Esophagus squamous epithelium (tissue), 5 donors: ENCODE measurements at places on chromosomes 4 and X.

GRCh38 chr4:126737899-126738526 lies 894.7 kb upstream of the INTU start:
- no peak for DNase-seq

- DNase-seq: no peak
Observed at GRCh38 chrX:150238632-150239382, 124.3 kb upstream of the MAMLD1 start.

DNA sequence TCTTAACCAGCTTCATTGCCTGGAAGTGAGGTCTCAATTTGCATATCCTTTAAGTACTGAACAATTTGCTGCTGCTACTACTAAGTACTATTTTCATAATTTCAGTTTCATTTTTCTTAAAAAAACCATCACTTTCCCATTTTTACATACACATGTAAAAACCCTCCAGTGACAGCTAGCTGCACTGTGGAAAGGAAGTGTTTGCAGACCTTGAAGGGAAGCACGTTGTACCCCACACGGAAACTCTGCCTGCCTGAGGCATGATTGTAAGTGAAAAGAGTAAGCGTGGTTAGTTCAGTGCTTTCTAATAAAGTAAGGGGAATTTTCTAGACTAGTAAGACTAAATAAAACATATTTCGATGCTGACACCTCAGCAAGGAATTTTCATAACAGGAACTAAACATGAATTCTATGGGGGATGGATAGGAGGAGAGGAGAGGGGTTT lies 103.6 kb downstream of the RAPGEF2 start:
- DNase-seq: no peak

- no peak for DNase-seq
Observed at GRCh38 chrX:140040386-140040785, 75.1 kb upstream of the CXorf66 start.

DNA sequence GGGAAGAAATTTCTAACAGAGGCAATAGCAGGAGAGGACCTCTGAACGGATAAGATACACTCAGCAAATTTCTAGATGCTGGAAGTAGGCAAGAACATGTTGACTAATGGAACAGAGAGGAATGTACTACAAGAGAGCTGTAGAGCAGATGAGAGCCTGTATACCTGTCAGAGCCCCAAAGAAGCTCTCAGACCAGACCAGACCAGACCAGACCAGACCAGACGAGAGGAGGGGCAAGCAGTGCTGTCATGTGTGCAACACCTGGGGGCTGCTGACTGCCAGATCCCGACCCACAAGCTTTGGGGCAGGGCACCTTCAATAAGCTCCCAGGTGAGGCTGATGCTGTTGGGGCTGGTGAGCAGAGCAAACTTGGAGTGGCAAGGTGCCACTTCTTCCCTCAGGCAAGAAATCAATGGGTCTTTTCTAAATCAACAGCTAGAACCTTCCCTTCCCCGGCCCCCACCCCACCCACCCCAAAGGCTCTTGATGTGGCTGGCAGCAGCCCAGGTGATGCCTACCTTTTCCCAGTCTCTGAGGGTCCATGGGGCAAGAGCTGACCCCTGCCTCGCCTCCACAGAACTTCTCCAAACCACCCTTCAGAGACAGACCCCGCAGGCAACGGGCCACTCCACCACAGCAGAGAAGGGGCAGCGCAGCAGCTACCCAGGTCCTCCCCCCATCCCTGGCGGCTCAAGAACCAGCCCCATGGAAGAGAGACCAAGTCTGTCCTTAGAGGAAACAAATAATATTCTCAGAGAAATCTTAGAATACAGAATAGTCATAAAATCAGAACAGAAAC lies 32.7 kb downstream of the MECP2 start:
- no peak for DNase-seq

DNA sequence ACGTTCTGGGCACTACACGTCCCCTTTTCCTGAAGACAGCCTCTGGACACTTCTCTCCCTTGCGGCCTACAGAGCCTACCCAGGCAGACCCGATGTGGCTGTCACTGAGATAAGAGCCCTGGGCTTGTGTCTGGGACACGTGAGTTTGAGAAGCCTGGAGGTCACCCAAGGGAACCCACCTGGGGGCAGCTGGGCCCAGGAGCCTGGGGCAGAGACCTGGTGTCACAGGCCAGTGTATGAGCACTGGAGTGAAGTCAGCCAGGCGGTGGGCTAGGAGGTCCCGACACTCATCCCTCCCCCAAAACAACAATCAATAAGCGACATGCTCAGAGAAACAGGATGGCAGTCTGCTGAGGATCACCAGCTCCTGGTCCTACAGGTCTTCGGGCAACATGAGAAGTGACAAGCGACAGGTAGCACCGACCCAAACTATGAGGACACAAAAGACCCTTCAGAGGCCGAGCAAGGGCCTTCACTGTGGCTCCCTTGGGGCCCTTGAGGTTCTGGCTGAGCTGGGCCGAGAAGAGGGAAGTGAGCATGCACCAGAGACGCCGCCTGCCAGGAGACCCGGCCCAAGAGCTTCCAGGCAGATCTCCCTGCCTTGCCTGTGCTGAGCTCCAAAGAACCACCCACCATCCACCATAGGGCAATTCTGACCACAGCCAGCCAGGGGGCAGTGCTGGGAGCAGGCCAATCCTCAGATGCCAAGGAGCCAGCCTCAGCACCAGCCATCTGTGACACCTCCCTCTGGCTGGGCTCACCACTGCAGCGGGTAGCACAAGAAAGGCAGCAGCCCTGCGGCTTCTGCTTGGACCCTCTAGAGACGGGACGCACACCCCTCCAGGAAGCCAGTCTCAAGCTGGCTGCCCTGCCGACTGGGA lies 11.0 kb upstream of the DUSP9 start:
- DNase-seq: no peak

GRCh38 chr4:173448608-173449379 lies 49.9 kb upstream of the SCRG1 start:
- no peak for DNase-seq

GRCh38 chrX:116342903-116343302 lies 93.5 kb upstream of the SLC6A14 start:
- no peak for DNase-seq

GRCh38 chr4:41446981-41447725 lies 90.8 kb upstream of the LIMCH1 start:
- no peak for DNase-seq

DNA sequence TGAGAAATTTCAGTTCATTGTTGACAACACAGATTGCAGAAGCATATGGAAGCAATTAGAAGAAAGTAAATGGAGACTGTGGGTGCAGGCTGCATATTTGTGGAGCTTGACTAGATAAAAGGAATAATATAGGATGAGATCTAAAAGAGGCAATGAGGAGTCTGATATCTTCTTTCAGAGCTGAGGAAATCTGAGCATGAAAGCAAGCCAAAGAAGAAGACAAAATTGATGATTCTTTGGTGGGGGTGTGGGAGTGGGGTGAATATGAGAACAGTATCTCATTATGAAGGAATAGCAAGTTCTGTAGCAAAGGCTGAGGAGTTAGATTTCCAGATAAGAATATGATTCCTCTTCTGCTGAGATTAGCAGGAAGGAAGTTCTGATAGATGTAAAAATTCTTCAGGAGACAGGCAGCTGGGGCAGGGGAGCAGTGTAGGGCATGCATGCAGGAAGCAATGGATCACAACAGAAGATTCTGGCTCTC lies 6.1 kb upstream of the PDHA2 start:
- DNase-seq: no peak

- DNase-seq: no peak
Observed at GRCh38 chr4:8905226-8905772, 33.7 kb upstream of the HMX1 start.

- DNase-seq: no peak
Observed at GRCh38 chr4:45668128-45668527, 455.7 kb downstream of the GABRG1 start.

GRCh38 chr4:62199291-62199810 lies 999.2 kb downstream of the ADGRL3 start:
- no peak for DNase-seq

GRCh38 chr4:17236686-17237085 lies 275.2 kb downstream of the QDPR start:
- DNase-seq: no peak
